ENCODE measurements at places on chromosomes 5 and 9.

DNA sequence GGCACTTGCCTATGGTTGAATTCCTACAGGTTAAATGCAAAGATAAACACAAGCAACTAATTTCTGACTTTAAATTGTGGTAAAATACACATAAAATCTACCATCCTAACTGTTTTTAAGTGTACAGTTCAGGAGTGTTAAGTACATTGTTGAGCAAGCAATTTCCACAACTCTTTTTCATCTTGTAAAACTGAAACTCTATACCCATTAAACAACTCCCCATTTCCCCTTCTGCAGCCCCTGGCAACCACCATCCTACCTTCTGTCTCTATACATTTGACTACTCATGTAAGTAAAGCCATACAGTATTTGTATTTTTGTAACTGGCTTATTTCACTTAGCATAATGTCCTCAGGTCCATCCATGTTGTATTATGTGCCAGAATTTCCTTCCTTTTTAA lies 38.5 kb upstream of the STX17 start:
- DNase-seq = no peak

DNA sequence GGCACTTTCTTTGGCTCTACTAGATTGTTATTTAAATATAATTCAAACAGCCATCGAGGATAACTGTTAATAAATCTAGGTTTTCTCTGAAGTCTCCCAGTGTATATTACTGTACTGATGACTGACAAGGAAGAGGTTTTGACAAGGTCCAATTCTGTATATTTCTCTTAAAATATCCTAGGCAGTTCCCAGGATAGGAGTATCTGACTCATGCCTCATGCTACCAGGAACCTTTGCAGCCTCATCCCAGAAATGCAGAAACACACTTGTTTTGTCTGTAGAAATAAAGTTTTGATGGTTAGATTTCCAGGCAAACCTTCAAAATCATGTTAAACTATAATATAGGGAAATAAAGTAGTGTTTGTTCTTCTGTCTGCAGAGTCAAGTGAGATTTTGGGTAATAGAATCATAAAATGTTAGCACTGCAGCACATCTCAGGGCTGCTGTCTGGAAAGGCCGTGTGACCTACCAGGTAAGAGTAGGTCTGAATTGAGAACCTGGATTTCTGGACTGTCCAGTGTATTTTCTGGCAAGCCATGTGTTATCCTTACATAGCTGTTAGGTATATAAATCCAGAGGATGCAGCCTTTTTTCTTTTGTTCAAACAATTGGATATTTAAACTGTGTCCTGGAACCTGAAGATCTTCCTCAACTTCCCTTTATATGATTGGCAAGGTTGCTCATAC lies 8.3 kb downstream of the UBE2D2 start:
- no peak for DNase-seq

- DNase-seq = no peak
Measured at GRCh38 chr5:87034557-87034956, 233.1 kb upstream of the RASA1 start.

GRCh38 chr9:129095170-129095667 lies 14.3 kb downstream of the DOLPP1 start:
- DNase-seq = no peak

DNA sequence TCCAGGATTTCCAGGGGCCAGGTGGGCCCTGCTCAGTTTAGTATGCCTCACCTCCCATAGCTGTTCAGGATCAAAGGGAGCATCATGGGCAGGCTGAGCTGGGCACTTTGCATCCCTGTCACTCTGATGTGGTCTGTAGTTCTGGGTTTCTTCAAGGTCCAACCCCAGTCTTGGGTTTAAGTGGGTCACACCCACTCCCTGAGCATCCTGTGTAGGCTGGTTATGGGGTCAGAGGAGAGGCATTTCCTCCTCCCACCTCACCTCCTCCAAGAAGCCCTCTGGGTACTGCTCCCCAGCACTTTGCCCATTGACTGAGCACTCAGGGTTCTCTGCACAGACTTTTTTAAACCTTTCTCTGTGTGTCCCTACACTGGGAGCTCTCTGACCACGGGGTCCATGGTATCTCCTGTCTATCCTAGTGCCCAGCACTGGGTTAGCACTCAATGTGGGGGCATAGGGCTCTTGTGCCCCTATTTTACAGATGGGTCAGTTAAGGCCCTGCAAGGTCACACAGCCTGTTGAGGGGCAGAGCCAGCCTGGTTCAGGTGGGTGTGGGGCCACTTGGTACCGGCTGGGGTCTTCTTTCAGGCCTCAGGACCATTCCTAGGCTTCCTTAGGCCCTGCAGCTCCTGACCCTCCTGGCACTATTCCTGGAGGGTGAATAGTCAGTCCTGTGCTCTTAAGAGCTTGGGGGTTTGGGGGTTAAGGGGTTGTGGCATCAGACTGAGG lies 19.0 kb downstream of the CXXC5 start:
- no peak for DNase-seq

DNA sequence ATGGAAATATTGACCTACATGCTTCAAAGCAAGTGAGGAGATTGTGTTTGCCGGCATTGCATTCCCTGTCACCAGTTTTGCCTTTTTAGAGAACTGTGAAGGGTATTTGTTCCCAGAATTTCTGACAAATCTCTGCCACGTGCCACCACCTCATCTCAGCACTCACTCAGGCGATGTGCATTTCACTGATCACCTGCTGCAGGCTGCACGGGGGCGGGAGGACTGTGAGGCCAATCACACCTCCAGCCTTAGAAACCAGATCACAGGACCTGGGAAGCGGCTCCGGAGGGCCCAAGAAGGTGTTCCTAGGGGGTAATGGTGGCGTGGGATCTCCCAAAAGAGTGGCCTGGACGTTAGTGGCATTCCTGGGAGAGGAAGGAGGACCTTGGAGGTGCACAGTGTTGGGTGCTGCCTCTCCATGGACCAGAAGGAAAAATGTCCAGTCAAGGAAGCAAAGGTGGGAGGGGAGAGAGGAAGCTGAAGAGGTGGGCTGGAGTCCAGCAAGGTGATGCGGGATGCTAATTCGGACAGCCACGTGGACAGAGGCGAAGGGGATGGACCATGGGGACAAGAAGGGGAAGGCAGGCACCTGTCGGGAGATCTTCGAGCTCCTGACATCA lies 63.6 kb upstream of the OLFM1 start:
- no peak for DNase-seq

DNA sequence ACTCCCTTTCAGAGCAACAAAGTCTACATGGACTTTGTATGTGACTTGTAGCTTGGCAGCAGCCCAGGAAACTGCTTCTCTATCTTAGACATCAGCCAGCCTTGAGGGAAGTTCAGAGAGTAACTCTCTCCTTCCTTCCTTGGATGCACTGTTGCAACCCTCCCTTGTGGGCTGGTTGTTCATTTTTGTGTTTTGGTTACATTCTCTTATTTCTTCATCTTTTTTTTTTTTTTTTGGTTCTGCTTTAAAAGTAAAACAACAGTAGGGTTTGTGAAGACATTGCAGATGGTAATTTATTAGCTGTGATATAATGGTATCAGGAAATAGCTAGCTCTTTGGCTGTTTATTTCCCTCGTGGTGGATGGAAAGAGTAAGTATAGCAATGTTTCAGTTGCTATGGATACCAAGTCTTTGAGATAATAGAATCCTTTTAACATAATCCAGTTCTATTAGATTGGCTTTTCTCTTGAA lies 97.9 kb upstream of the MAMDC2 start:
- DNase-seq = no peak

GRCh38 chr5:78601559-78602314 lies 46.8 kb downstream of the LHFPL2 start:
- DNase-seq = no peak

DNA sequence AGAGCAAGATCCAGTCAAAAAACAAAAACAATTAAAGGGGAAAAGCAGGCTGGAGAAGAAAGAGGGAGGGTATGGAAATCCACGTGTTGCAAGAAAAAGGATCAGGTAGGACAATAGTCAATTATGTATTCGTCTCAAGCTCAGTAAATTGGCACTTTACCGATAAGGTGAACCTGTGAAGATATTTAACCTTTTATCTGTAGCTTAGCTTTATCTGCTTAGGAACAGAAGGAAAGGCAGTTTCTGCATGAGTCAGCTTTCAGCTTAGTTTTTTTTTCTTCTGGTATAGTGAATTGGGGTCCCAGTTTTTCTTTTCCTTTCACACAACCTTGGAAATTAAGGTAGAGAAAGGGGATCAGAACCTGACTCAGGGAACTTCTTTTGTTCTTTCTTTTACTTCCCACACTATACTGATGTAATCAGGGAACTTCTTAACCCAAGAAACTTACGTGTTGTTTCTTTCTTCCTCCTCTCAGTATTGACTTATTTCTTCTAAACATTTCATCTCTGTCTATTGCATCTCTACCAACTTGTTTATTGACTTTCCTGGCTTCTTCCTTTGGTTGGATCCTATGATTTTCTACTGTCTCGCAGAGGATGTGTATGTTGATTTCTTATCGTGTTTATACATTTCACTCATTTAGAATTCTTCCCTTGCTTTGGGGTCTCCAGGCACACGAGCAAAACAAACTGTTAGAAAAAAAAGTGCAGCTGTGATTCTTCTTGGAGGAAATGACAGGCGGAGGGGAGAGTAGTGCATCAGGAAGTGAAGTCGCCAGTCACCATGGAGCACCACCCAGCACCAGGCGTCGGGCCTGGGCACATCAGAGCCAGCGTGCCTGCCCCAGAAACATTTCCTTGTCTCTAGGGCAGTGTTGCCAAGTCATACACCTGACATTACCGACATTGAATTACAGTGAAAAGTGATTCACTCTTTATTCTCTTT lies 123.0 kb upstream of the LHFPL2 start:
- DNase-seq = no peak

DNA sequence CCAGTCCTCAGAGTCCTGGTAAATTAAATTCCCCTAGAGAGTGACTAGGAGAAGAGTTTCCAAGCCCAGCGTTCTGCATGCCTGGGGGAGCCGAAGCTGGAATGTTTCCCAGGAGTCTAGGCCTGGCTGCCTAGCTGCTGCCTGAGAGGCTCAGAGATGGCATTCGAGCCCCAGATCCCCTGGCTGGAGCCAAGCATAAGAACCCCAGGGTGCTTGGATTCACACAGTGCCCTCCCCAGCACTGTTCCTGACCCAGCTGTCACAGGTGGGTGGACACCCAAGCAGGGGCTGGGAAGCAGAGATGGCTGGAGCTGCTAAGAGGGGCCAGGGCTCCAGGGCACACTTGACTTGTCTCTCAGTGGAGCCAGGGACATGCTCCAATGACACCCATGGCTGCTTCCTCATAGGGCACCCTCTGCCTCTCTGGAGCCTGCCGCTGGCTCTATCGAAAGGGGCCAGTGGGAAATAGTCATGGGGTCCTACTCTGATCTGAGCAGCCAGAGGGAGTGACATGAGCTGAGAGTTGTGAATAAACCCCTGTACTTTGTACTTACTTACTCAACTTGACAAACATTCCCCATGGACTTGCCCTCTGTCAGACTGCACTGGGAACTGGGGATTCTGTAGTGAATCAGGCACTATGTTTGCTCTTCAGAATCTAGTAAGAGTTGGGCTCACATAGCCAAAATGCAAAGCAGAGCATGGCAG lies 62.6 kb upstream of the XPA start:
- DNase-seq = no peak

- DNase-seq = no peak
Measured at GRCh38 chr9:35518225-35518821, 28.4 kb downstream of the RUSC2 start.

GRCh38 chr5:9863486-9863885 lies 233.3 kb upstream of the TAS2R1 start:
- no peak for DNase-seq

DNA sequence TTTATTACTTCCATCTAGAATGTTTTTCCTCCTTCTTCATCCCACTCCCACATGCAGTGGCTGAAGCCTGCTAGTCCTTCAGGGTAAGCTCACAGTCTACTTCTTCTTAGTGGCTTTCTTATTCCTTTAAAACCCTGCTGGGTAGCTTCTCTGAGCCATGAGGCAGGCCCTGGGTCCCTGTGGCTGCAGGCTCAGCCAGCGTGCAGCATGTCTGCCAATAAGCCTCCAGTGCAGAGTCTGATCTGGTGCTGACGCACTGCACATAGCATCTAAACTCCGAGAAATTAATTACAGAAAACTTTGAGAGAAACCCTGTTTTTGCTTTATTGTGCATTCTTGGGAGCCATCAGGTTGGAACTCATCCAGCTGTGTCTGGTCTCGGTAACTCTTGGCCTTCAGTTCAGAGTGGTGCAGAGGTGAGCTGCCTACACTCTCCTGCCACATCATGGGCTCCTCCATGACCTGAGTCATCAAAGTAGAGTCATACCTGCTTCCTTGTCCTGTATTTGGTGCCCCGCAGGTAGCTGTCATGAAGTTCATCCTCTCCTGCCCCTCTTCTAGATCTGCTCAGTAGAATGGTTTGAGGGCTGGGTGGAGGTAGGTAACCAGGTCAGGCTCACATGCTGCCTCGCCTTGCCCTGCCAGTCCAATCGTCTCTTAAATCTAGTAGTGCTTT lies 339.4 kb downstream of the KDM4C start:
- DNase-seq = no peak

GRCh38 chr5:122649080-122649479 lies 125.8 kb upstream of the SNX2 start:
- DNase-seq = no peak

GRCh38 chr5:125357660-125358059 lies 611.2 kb upstream of the ZNF608 start:
- no peak for DNase-seq

DNA sequence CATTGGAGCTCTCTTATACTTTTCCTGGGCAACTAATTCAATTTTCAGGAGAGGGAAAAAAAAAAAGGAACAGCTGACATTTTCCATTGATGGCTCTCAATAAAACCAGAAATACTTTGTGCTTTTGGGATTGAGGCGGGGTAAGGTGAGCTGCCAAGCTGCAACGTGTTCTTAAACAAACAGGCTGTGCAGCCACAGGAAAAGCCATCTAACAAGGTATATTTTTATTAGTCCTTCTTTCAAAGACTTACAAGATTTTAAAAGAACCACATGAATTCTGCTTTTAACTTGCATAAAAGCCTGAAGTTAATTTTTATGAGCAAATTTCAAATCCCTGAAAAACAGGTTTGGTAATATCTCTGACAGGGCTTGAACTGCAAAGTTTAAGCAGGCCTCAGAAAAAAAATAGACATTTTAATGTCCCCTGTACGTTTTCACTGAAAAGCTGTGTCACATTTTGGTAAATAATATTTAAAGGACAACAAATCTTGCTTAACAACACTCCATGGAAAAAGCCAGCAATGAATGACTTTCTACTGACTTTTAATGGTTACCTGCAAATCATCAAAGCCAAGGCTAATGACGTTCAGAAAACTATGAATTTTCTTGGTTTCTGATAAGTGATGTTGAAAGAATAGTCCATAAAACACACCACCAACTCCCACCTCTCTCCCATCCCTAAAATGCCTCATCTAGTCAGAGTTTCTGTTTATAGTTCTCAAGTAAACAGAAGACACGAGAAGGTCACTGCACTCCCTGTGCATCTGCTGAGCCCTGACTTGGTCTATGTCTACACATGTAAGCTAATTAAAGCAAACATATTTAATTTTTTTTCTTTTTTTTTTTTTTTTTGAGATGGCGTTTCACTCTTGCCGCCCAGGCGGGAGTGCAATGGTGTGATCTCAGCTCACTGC lies 433.6 kb downstream of the PIK3R1 start:
- no peak for DNase-seq

DNA sequence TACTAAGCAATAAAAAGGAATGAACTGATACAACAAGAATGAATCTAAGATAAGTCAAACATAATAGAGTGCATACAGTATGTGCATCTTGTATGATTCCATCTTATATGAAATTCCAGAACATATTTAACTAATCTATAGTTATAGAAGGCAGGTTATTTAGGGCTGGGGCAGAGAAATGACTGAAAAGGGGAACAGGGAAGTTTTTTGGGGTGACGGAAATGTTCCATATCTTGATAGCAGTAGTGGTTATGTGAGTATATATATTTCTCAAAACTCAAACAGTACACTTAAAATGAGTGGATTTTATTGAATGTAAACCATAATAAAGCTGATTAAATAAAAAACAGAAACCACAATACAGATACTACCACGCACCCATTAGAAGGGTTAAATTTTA lies 24.6 kb downstream of the FBXW11 start:
- no peak for DNase-seq

- DNase-seq = no peak
Measured at GRCh38 chr5:107805824-107806223, 135.1 kb upstream of the EFNA5 start.
